ENCODE measurements at places on chromosomes 5 and 9.

- no peak for DNase-seq
Observed at GRCh38 chr5:4089087-4089486, 493.5 kb downstream of the IRX1 start.

DNA sequence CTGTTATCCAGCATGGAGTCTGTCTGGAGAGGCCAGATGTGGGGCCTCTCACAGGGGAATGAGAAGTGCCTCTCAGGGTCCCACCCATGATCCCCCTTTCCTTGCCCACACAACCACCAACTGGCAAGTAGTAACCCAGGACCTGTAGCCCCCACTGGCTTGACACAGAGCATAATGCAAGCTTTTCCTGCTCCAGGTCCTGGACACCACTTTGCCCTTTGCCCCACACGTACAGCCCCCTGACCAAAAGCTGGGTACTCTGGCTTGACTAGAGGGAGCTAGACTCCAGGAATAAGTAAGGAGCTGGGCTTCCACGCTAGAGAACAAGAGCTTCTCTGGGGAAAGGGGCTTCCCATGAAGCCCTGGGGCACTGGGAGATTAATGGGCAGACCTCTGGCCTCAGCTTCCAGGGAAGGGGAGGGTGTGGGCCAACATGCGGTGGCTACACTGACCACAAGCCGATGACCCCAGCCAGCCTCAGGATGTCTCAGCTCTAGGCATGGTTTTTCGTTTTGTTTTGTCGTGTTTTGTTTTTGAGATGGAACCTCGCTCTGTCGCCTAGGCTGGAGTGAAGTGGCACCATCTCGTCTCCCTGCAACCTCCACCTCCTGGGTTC, 109.5 kb downstream of the C9orf50 start:
- no peak for DNase-seq

DNA sequence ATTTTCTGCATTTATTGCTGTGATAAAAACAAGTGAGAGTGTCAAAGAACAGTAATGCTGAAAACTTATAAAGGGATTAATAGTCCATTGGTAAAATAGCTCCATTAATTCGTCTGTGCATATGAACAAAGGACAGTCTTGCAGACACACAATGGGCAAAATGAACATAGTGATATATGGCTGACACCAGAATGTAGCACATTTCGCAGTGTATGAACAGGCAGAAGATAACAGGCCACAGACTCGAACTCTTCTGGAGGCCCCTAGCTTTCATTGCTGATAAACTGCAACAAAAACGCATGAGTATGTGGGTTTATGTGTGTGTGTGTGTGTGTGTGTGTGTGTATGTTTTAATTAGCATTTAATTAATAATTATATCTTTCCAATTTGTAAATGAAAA, 354.8 kb downstream of the TAF11L14 start:
- no peak for DNase-seq

DNA sequence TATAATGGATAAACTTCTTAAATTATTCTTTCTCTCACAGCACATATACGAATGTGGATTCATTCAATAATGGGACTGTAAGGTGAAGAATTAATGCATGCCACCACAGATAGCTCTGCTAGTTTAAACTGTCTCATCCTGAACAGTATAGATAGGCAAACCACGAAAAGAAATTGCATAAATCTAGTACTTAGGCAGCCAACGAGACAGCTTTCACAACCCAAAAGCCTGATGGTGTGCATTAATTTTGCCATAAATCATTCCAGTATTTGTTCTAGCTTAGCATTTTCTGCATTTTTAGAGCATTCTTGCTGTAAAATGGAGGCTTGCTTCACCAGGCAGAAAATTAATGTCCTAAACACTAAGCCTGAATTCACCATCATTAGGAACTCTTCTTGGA, 834.2 kb upstream of the DMAC1 start:
- DNase-seq: no peak

- no peak for DNase-seq
Observed at GRCh38 chr9:114371973-114372917, 15.5 kb downstream of the AKNA start.

DNA sequence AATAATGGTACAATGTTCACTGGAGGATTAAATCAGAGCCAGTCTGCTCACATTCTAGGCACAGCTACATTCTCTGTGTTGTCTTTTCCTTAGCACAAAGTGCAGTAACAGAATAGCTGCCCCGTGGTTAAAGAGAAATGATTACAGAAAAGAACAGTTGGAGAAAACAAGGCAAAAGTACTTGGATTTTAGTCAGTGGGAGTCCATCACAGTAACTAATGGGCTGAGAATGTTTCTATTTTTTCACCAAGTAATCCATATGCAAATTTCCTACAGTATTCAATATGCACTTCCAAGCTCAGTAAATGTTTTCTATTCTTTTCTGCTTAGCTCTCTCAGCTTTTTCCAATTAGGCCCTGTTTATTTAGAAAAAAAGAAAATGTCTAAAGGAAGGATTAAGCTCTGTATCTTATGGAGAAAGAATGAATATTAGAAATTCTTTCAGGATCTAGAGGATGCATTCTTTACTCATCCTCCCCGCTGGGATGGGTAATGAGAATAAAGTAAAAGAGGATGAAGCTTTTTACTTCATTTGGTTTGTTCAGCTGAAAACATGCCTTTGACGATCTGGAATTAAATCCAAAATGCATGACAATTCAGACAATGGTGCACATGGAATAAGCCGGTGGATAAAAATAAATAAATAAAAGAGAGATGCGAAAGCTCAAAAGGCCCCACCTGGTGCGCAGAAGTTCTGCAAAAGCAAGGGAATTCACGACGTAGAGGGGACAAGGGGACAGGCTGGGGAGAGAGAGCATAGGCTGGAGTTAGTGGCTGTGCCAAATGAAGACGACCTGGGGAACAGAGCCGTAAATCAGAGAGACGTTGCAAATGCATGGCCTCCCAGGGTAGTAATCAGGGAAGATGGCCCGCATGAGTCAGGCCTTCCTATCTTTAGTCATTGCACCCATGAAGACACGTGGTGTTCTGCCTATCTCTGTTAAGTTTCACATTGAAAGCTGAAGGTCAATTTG, 345.2 kb downstream of the GLIS3 start:
- no peak for DNase-seq

DNA sequence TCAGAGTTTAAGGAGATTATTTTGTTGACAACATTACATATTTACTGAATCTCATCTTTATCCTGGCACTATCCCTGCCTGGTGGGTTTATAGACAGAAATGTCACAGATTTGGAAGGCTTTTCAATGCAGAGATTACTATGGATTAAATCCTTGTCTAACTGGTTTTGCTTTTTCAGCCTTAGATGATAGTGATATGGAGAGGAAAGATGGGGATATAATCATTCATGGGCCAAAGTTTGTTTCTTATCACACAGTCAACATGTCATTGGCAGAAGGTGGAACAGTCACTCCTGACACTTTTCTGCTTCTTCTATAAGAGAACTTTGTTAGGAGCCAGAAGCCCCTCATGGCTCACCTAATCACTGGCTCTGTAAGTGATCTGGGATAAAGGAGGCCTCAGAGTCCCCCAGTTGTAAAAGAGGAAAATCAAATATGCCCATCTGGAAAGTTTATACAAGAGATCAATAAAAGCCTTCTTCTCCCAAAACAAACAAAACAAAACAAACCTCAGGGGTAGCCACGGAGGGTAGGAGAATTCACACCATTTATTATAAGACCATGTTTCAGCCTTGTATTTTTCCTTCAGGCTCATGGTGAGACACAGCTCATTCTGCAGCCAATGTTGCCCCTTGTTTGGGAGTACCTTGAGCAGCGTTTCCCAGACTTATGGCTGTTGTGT, 101.2 kb downstream of the PCSK1 start:
- DNase-seq: no peak

DNA sequence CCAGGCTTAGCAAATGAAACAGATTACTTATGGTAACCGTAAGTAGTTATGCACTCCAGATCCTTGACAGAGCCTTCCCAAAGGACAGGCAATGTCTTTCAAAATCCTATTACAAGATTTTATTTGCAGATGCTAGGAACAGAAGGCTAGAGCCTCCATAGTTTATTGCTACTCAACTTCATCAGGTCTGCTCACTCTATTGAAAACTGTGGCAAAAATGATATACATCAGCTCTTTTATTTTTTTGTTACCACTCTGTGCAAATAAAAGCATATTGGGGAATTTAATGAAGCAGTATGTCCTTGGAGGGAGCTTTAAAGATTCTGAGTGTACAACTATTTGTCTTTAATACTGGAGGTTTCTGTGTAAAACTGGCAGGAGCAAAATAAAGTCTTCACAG, 46.5 kb downstream of the SLC44A1 start:
- DNase-seq: no peak

- no peak for DNase-seq
Observed at GRCh38 chr9:124468061-124468740, 17.9 kb downstream of the ADGRD2 start.

DNA sequence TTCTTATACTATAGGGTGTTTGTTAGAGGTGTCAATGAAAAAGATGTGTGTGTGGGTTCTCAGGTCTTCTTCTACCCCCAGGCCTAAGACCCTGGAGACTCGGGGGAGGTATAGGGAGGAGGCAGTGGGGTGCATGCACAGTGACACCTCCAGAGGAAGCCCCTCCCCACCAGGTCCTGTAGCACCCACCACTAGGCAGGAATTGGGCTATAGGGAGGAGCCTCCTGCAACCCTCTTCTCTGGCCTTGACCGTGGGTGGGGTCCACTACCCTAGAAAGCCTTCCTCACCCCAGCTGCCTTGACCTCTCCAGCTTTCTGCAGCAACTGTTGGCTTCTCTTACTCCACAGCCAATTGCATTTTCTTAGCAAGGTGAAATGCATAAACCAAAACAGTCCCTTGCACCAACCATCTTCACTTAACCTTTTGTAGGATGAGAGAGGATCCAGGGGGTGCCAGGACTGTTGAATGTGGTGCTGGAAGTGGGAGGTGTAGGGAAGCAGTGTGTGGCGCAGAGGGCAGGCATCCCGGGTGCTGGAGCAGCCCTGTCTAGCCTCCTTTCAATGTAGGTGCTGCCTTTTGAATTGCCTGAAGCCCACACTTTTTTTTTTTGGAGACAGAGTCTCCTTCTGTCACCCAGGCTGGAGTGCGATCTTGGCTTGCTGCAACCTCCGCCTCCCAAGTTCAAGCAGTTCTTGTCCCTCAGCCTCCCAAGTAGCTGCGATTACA, 128.5 kb downstream of the RGS3 start:
- no peak for DNase-seq

- DNase-seq: no peak
Observed at GRCh38 chr9:90929626-90930025, 128.0 kb downstream of the SYK start.

- DNase-seq: no peak
Observed at GRCh38 chr5:18314192-18314778, 680.0 kb downstream of the TAF11L14 start.

Data from bronchial epithelial cell (primary cell).